ENCODE measurements at places on chromosomes 3 and 15.

DNA sequence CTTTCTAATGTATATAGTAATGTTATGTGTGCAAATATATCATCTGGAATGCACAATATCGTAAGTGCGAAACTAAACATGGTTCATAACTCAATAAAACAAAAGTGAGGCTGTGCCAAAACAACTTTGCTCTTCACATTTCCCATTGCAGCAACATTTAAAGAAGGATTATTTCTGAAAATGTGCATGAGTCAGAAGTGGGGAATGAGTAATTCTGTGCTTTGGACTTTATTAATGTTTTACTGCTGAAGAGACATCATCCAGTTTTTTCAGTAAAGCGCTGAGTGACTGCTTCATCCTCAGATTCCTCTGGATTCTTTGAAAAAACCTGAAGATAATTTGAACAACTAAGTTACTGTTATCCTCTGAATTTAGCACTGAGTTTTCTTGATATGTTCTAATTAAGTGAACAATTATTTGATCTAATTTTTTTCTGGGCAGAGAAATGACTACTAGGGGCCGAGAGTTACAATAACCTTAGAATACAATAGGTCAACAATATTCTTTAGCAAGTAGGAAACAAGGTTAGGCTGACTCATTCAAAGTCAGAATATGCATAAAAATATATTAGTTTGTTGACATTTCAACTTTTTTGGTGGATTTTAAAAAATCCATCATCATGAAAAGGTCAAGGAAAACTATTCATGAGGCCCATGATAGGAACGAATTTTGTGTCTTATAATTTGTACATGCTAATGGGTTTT lies 20.0 kb upstream of the PLCL2 start:
- DNase-seq = no peak

GRCh38 chr3:69741032-69741767 lies 1.9 kb downstream of the MITF start:
- DNase-seq = no peak

GRCh38 chr3:39106281-39106811 lies 1.1 kb downstream of the GORASP1 start:
- DNase-seq = no peak

DNA sequence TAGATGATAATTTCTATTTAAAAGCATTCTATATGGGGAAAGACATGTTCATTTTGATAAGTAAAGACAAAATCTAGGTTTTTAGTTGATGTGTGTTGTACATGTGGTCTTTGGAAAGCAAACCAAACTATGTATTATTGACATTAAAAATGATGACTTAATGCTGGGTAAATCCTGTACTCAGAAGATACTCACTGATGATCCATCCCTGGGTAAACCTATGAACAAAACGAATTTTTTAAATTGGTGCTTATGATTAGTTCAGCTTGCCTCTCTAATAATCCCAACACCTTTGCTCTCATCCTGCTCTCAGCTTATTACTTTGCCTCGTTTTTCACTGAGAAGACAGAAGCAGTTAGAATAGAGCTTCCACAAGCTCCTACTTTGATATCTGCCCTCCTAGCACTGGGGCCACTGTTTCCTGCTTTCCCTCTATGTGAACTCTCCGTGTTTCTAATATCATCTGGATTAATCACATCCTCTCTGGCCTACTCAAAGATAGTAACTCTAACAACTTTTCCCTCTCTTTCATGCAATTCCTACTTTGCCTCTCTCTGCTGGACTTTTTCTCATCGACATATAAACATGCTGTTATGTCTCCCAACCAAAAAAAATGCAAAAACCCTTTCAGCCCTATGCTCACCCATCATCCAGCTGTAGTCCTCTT lies 29.3 kb downstream of the RARRES1 start:
- DNase-seq = no peak

DNA sequence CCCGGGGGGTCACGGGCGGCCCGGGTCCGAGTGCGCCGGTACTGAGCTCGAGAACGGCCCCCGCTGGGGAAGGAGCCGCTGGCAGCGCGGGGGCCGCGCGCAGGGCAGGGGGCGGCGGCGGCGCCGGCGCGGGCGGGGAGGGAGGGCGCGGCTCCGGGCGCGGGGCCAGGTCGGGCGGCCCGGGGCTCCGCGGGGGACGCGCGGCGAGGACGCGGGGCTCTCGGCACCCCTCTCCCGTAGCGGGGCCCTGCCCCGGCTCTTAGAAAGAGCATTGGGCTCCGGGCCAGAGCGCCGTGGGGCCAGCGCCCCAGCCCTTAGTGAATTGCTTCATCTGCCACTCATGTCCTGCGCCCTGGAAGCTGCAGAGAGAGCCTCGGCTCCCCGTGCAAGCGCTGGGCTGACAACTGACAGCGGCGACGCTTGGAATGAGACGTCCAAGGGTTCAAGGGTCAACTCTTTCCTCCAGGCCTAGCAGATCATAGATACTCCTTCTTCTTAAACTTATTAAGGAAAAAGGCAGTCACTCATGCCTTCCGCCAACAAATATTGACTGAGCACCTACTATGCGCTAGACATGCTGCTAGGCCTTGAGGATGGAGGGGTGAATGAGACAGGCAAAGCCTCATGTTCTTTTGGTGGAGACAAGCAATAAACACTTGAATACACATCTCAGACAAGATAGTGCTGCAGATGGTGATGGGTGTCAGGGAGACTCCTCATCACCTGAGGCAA lies 140.8 kb downstream of the SMAD6 start:
- DNase-seq = no peak

GRCh38 chr3:158961911-158962310 lies 160.1 kb downstream of the MFSD1 start:
- DNase-seq = no peak

- no peak for DNase-seq
Measured at GRCh38 chr3:123735456-123735855, 148.7 kb downstream of the MYLK start.

DNA sequence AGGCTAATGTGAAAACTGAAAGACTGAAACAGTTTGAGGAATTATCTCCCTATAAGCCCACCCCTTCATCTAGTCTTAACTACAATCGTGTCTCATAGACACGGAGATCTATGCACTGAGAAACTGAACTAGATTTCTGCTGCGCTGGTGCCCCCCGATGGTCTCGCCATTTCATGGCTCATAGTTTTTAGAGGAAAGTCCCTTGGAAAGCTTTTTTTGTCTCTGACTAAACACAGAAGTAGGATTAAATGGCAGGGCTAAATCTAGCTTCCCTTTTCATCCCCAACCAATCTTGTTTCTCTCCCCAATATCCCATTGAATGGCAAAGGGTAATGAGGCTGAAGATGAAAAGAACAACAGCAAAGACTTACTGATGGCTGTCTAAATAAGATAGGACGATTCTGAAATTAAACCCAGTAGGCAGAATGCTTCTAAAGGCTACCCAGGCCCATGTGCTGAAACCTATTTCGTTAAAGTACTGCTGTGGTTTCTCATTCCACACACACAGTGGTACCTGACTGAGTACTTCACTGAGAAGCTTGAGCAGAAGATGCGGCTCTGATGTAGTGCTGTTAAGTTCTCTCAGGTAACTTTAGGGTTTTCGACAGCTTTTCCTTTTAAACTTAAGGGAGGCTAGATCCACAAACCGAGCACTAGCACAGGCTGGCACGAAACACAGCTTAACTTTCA lies 142.7 kb downstream of the GADL1 start:
- no peak for DNase-seq

DNA sequence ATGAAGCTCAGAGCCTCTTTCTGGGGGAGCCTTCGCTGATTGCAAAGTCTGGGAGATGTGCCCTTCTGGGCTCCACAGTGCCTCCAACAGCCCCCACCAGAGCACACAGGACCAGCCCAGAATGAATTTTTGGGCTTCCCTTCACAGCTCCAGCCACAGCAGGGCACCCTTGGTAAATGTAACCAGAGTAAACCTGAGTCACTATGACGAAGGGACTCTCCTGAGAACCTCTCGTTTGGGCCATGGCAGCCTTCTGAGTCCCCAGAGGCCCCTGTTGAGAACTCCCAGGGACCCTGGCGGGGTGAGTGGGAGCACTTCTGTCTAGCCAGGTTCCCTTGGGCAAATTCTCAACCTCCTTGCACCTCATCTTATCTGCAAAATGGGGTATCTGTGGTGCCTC lies 20.8 kb downstream of the FAM3D start:
- no peak for DNase-seq

DNA sequence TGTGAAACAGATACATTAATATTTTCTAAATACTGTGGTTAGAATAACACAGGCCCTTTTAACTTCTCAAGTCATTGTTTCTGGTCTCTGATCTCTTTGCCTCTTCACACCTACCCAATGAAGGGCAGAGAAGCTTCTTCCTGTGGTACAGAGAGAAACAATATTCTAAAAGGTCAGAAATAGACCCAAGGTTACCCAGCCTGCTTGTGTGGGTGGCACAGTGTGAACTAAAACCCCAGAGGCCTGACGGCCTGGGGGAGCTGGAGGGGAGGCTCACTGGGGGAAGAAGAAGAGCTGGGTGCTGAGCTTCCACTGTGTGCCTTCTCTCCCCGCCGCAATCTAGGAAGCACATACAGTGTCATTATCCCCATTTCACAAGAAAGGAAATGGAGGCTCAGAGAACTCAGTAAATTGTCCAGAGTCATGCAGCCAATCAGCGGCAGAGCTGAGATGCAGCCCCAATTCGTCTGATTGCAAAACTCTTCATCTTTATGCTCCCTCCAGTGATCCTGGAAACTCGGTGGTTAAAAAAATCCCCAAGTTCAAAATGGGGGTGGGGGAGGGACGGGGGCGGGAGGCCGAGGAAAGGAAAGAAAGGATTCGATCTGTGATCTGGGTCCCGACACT lies 64.1 kb upstream of the HEG1 start:
- no peak for DNase-seq

DNA sequence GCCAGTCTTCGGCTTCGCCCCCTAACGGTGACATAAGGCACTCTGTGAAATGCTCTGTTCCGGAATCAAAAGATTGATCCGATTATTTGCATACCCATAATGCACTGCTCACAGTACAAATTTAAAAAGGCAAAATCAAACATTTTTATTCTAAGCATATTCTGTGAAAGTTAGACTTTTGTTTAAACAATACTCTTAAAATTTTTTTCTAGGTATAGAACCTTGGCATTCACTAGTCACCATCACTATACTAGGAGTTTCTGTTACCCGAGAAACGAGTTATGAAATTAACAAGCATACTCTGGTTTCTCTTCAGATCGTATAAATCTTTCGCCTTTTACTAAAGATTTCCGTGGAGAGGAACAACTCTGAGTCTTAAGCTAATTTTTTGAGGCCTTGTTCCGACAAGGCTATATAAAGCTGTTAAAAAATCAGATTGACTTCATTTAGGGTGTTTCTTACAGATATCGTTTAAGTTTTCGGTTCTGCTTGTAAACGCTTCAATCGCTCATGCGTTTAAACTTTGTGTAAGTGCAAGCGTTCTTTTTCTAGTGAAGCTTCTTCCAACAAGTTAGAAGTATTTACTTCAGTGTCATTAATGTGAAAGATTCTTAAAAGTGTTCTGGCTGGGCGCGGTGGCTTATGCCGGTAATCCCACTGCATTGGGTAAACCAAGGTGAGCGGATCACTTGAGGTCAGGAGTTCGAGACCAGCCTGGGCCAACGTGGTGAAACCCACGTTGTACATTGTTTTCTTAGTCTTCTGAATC lies at the start of gene RNU5B-1:
Gene RNU5B-1 (plus strand): TSS at position 297 of the 769 bp plus-strand sequence.
- DNase-seq = peak; percentile 99

GRCh38 chr15:33114374-33114717 lies 80.2 kb downstream of the FMN1 start:
- no peak for DNase-seq

DNA sequence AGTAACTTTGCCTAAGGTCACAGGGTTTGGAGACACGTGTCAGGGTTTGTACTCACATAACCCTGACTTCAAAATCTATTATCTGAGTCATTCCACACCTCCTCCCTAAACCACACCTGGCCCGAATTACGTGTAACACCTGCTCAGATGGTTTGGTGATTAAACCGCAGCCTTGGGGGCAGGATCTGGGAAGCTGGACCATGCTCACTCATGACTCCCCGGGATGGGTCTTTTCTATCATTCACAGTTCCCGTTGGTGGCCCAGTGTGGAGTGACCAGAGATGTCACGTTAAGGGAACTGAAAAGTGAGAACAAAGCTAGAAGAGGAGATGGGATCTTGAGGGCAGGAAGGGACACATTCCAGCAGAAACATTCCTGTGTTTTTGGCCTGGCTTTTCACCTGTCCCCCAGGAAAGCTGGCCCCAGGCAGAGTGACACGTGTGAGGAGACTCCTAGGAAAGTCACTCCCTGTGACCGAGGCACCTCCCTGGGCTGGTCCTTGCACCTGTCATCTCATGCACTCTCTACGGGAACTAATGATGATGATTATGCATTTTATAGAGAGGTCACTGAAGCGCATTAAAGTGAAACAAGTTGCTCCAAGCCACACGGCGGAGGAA lies 75.4 kb upstream of the POMGNT2 start:
- no peak for DNase-seq

DNA sequence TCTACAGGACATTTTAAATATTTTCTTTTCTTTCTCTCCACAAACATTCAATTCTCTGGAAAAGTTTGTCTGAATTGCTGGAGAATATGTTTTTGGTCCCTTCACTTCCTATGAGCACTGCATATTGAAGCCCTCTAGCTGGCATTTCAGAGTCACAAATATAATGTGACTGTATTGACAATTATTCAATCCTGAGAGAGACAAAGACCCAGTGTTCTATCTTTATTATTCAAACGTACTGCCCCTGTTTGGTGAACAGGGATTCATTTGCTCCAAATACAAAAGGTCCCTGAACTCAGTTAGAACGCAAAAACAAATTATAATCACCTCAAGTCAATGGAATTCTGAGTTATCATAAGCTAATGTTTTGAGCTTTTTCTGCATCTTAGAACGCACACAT lies 173.1 kb upstream of the CDIN1 start:
- DNase-seq = no peak

- no peak for DNase-seq
Measured at GRCh38 chr3:24810881-24811280, 316.2 kb upstream of the THRB start.

DNA sequence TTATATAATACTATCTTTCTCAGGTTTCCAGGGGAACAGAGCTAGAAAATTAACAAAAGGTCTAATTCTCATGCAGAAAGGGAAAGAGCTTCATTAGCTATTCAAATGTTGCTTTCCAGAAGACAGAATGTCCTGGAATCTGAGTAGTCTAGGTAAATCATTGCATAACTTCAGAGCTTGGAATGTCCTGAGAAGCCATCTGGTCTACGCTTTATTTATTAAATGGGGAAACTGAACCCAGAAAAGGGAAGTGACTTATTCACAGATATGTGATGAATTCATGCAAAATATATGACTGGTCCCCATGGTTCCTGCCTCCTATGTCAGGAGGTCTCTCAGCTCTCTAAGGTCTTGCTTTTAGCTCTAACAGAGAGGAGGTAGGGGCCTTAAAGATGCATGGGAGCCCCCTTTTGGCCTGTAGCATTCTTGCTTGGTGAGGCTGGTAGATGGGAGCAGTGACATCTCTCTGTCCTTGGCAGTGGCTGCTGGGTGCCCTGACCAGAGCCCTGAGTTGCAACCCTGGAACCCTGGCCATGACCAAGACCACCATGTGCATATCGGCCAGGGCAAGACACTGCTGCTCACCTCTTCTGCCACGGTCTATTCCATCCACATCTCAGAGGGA lies 99.2 kb downstream of the CEMIP start:
- no peak for DNase-seq

GRCh38 chr3:62049033-62049432 lies 324.3 kb downstream of the FEZF2 start:
- no peak for DNase-seq

- DNase-seq = no peak
Measured at GRCh38 chr3:123349566-123350435, 99.1 kb downstream of the ADCY5 start.

- DNase-seq = no peak
Measured at GRCh38 chr3:130900959-130901358, 7.1 kb downstream of the ATP2C1 start.
